ENCODE measurements at places on chromosomes 2 and 18.

DNA sequence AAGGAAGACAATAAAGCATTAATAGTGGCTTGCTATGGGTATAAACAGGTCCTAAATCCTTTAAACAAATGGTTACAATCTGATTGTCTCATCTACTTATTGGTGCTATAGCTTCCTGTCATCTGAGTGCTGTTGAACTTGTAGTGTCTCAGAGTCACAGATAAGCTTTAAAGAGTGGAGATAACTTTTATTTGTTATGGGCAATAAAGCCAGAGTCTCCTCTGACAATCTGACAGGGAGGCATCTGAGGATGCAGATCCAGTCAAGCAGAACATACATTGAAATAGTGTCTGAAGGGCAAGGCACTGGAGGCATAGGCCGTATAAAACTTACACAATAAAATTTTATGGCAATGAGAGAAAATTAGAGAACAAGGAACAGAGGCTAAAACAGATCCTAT, 1132.4 kb upstream of the CDH2 start:
- no peak for DNase-seq

DNA sequence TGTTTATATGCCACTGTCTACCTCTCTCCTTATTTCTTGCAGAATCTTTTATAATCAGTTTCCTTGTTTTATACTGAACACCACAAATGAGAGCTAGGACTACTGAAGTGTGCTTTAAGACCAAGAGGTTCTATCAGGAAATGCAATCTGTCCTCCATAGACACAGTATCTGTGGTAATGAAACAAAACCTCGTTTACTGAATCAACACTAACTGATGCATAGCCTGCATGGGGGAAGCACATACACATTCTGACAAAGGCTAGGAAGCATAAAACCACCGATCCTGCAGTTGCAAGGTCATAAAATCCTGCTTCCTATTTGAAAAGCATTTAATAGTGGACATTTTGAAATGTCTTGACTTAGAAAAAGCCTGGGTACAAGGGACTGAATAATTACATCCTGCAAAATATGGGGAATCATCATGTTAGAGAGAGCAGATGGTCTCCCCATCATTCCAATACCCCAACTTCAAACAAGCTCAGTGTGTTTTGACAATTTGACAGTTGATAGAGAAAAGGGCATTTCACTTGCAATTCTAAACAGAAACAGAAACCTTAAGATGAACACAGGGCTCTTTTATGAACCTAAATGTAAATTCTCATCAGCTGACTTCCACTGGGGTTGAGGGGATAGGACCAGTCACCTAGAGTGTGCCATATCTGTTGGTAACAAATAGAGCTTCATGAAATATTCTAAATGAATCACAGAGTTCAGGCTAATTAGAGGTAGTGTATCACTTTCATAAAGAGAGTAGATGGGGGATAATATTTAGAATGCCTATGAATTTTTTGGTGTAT, 1845.6 kb upstream of the PIK3C3 start:
- DNase-seq, result no peak

DNA sequence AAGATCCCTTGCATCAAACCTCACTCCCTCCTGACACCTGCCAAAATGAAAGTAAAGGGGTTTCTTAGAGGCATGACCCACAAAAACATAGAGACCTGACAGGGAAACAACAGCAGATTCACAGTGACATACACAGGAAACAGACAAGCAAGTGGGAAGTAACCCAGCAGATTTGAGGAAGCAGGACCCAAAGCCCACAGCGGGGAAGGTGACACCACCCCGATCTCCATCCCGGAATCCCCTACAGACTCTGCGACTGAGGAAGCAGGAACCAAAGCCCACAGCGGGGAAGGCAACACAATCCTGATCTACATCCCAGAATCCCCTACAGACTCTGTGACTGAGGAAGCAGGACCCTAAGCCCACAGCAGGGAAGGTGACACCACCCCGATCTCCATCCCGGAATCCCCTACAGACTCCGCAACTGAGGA, 21.6 kb downstream of the CIB4 start:
- no peak for DNase-seq

DNA sequence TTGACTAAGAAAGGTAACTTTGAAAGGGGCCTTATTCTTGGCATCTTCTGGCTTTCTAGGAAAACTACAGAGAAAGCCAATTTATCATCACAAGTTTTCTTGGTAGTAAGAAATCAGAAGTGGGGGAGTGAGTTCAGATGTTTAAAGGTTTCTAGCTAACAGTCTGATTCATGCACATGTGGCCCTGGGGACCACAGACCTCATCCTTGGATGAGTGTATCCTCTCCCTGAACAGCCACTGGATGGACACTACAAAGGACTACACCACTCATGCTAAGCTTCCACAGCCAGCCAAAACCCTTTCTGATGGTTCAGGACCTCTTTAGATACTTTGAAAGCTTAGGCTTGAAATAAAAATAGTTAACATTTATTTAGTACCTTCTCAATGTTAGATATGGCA, 218.3 kb upstream of the STK17B start:
- no peak for DNase-seq

DNA sequence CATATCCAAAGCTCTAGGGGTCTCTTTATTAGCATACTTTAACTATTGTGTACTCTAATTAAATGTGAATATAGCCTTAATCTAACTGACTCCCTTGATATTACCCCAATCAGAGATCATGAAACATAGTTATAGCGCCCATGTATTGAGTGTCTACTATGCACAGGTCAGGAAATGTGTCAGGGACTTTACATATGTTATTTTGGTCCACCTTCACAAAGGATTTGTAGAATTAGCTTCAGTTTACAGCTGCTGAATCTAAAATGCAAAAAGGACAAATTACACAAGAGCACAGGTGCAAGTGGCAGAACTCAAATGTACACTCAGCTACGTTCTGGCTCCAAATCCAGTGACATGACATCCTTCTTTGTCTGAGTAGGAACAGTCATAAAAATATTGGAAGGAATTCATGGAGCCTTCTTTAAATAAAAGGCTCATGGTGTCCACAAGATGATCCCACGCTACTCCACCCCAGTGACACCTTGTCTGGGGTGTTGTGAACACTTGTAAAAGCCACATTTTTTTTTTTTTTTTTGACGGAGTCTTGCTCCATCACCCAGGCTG, 38.7 kb upstream of the ATL2 start:
- no peak for DNase-seq

- no peak for DNase-seq
These were observed 65.2 kb downstream of the LTBP1 start for GRCh38 chr2:33011941-33012340.

GRCh38 chr18:55419132-55419946, 168.7 kb downstream of the TCF4 start:
- no peak for DNase-seq

- no peak for DNase-seq
These were observed 123.3 kb upstream of the TMEM200C start for GRCh38 chr18:6018671-6019070.
